ENCODE measurements at places on chromosomes 4 and X. TPM values are rescaled to one million over a fixed set of nuclear protein-coding genes. Genes with fewer than 3 reads are reported as not detected.

- H3K27me3 ChIP-seq: no peaks in the 10 kb centered on the region
- H3K4me3 ChIP-seq: no peak overlapping the region
- no peak overlapping the region for H3K27ac ChIP-seq
- DNase-seq: no peak
- no peaks in the 10 kb centered on the region for H3K4me1 ChIP-seq
These were observed 319.0 kb downstream of the DKK2 start for GRCh38 chr4:106717091-106717490.

GRCh38 chrX:34956916-34957315 lies 14.3 kb downstream of the FAM47B start:
- H3K36me3 ChIP-seq: no peaks in the 10 kb centered on the region
- no peak for DNase-seq
- no peaks in the 10 kb centered on the region for H3K4me1 ChIP-seq
- H3K4me3 ChIP-seq: no peak overlapping the region
- H3K27ac ChIP-seq: no peak overlapping the region

GRCh38 chr4:54165438-54165837 lies 63.7 kb upstream of the PDGFRA start:
- no peaks in the 10 kb centered on the region for H3K27me3 ChIP-seq
- H3K36me3 ChIP-seq: no peaks in the 10 kb centered on the region
- H3K27ac ChIP-seq: no peak overlapping the region
- H3K4me1 ChIP-seq: no peaks in the 10 kb centered on the region
- no peak for DNase-seq
- no peak overlapping the region for H3K4me3 ChIP-seq

- no peak for DNase-seq
- H3K27ac ChIP-seq: no peak overlapping the region
- no peak overlapping the region for H3K4me3 ChIP-seq
- H3K4me1 ChIP-seq: no peaks in the 10 kb centered on the region
- H3K36me3 ChIP-seq: no peaks in the 10 kb centered on the region
- no peaks in the 10 kb centered on the region for H3K27me3 ChIP-seq
These were observed 266.1 kb downstream of the GRIA3 start for GRCh38 chrX:123450222-123450621.

DNA sequence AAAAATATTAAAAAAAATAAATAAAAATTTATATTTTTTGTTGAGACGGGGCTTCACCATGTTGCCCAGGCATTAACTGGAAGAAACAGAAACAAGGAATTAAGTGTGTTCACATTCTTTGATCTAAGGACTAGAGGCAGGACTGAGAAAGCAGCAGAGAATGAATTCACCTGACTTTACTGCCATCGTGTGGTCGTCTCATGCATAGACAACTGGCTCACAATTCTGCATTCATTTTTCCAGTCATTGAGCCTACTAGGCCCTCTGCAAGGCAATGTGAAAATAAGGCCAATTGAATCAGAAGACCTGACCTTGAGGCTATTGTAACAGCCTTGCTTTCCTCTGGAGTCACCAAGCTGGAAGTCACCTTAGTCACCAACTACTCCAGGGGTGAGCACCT lies 37.4 kb downstream of the LHFPL1 start:
- H3K4me3 ChIP-seq: no peak overlapping the region
- DNase-seq: no peak
- no peaks in the 10 kb centered on the region for H3K27me3 ChIP-seq
- H3K36me3 ChIP-seq: no peaks in the 10 kb centered on the region

DNA sequence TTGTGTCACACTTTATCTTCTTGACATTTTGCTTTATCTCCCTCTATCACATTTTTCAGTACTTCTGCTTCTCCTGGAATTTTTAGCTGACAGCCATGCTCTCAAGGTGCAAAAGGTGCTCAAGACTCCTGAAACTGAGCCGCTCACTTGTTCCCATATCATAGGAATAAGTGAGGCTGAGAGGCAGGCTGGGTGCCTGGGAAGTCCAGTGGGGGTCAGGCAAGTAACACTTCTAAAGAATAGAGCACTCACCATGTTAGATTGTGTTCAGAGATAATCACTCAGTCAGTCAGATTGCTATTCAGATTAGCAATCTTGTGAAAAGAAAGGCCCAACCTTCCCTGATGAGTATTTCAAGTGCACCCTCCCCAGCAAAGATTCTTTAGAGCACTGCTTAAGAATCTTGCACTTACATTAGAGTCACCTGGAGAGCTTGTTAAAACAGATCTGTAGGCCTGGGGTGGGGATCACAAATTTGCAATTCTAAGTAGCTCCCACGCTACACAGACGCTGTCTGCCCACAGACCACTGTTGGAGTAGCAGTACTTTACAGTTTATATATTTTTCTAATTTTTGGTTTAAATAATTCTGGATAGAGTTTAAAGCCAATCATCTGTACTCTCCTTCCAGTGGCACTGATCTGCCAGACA lies 23.1 kb upstream of the LRAT start:
- no peak for DNase-seq
- no peak overlapping the region for H3K27ac ChIP-seq
- no peaks in the 10 kb centered on the region for H3K4me1 ChIP-seq
- H3K4me3 ChIP-seq: no peak overlapping the region
- H3K36me3 ChIP-seq: no peaks in the 10 kb centered on the region
- no peaks in the 10 kb centered on the region for H3K27me3 ChIP-seq

DNA sequence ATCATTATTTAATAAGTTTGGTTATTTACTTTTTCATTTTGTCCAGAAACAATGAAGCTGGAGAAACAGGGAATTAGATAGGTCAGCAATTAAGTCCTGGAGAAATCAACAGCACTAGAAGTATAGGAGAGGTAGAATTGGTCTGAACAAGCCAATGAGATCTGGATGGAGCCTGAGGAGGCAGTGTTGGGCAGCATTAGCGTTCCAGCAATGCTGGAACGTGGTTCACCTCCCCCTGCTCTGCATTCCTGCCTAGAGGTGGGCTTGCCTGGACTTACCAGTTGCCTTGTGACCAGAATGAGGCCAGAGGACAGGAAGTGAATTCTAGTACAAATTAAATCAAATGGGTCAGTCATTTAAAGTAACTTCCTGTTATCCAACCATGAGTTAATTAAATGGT lies 4.6 kb downstream of the RASSF6 start:
- H3K27me3 ChIP-seq: peaks cover 3% of the 10 kb centered on the region
- no peak for DNase-seq
- no peaks in the 10 kb centered on the region for H3K4me1 ChIP-seq
- no peak overlapping the region for H3K4me3 ChIP-seq
- H3K27ac ChIP-seq: no peak overlapping the region
- no peaks in the 10 kb centered on the region for H3K36me3 ChIP-seq

- no peaks in the 10 kb centered on the region for H3K4me1 ChIP-seq
- H3K36me3 ChIP-seq: no peaks in the 10 kb centered on the region
- H3K27ac ChIP-seq: no peak overlapping the region
- no peaks in the 10 kb centered on the region for H3K27me3 ChIP-seq
These were observed 155.6 kb upstream of the PACRGL start for GRCh38 chr4:20544645-20545044.

DNA sequence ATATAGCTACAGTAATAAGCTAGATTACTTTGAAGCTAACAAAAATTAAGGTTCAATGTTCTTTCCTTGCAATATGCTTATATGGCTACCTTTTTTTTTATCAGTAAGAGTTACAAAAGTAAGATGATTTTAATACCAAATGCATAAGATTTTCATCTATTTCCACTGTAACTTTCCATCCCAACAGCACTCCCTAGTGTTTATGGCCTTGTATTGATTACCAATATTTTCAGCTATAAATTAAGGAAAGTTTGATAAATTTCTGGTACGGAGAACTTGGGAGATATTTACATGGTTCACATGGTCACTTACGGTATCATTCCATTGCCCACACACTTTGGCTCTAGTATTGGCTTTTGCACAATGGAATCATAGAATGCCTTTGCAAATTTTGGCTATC lies 448.9 kb upstream of the PABPC4L start:
- no peaks in the 10 kb centered on the region for H3K4me1 ChIP-seq
- H3K4me3 ChIP-seq: no peak overlapping the region
- H3K27ac ChIP-seq: no peak overlapping the region
- H3K36me3 ChIP-seq: no peaks in the 10 kb centered on the region
- no peak for DNase-seq

DNA sequence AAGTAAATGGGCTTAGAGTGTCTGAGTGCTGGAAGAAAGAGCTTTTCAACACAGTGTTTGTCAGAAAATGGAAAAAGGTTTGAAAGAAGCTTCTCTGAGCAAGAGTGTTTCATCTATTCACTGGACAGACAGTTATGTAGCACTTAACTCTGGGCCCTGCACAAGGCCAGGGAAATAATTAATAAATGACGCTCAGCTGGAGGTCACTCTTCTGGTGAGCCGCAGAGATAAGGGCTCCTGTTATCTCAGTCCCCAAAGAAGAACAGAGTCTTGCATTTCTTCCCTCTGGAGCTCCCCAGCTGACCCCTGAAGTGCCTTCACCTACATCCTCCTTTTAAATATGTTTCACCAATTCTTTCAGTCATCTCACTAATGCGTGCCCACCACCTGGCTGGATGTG lies 90.4 kb downstream of the SLC16A2 start:
- DNase-seq: no peak
- H3K4me1 ChIP-seq: no peaks in the 10 kb centered on the region
- no peak overlapping the region for H3K27ac ChIP-seq
- H3K27me3 ChIP-seq: no peaks in the 10 kb centered on the region
- no peak overlapping the region for H3K4me3 ChIP-seq

DNA sequence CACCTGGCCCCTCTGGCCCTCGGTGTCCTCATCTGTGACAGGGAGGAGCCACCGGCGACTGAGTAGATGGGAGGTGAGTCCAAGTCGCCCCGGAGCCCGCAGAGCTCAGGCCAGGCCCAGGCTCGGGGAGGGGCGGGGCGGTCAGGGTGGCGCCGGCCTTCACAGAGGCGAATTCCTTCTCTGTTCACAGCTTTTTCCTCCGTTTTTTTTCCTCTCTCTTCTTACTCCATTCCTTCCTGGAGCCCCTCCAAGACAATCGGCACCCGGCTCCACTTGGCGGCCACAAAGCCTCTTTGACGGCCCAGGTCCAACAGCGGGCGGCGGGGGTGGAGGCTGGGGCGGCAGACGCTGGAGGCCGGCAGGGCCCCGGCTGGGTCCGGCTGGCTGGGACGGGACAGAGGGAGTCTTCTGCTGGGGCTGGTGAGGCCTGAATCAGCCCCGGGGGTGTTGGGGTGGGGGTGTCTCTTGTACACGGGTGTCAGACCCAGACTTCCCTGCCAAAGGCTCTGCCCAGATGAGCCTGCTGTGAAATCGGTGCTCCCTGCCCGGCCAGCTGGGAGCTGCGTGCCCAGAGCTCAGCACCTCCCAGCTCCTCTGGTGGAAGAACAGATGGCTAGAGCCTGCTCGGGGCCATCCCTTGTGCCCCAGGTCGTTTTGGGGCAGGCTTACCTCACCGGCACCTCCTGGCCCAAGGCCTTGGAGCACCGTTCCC lies 22.6 kb downstream of the FGFRL1 start:
- peaks cover 6% of the 10 kb centered on the region for H3K27me3 ChIP-seq
- H3K36me3 ChIP-seq: no peaks in the 10 kb centered on the region
- DNase-seq: no peak
- no peaks in the 10 kb centered on the region for H3K4me1 ChIP-seq

DNA sequence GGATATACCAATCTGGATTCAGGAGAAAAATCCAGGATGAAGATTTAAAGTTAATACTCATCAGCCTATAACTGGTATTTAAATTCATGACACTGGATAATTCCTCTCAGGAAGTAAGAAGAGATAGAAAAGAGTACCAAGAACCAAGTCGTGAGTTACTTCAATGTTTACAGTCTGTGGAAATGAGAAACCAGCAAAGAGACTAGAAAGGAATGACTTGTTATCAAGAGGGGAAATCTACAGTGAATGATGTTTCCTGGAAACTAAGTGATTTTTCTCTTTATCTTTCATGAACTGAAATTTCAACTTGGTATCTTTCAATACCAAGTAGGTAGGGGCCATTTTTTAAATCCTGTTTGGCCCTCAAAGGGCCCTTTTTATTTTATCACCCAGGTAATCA lies 217.9 kb upstream of the AFF2 start:
- no peaks in the 10 kb centered on the region for H3K27me3 ChIP-seq
- no peaks in the 10 kb centered on the region for H3K36me3 ChIP-seq
- H3K27ac ChIP-seq: no peak overlapping the region
- no peak overlapping the region for H3K4me3 ChIP-seq

DNA sequence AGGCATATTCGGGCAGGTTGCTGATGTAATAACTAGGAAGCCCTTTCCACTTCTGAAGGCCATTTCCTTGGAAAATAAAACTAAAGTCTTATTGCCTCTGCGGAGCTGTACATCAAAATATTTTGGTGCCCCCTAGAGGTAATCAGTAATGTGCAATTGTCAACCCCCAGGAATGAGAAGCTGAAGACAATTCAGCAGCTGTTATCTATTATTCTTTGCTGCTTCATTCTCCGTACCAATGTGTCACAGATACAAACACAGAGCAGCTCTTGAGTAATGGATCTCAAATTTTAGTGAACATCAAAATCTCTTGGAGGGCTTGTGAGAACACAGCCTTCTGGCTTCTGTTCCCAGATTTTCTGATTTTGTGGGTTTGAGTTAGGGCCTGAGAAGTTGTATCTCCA lies 3.5 kb upstream of the SLIT2 start:
- H3K36me3 ChIP-seq: no peaks in the 10 kb centered on the region
- no peak overlapping the region for H3K27ac ChIP-seq
- no peak overlapping the region for H3K4me3 ChIP-seq
- DNase-seq: no peak
- H3K4me1 ChIP-seq: no peaks in the 10 kb centered on the region

DNA sequence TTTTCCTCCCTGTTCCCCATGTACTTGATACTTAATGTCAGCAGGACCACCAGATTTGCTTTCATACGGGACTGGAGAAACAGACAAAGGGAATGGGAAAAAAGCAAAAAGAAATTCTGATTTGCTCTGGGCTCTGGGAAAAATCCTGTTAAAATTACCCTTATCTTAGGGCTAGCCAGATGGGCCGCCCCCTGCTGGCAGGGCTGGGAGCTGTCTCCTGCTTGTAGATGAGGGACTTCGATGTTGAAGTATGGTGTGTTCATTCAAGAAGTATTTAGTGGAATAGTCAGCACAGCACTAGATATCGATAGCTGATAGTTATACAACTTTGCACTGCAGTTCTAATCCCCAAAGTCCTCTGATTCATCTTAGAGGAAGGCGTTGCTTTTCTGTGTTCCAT lies 45.8 kb downstream of the BCORL1 start:
- H3K27ac ChIP-seq: no peak overlapping the region
- no peak overlapping the region for H3K4me3 ChIP-seq
- H3K27me3 ChIP-seq: no peaks in the 10 kb centered on the region
- H3K36me3 ChIP-seq: peaks cover 14% of the 10 kb centered on the region
- no peaks in the 10 kb centered on the region for H3K4me1 ChIP-seq
- peak; percentile 76 for DNase-seq

- H3K27me3 ChIP-seq: no peaks in the 10 kb centered on the region
- H3K27ac ChIP-seq: no peak overlapping the region
- H3K4me3 ChIP-seq: no peak overlapping the region
- no peaks in the 10 kb centered on the region for H3K36me3 ChIP-seq
- no peak for DNase-seq
These were observed 27.9 kb upstream of the ZCCHC12 start for GRCh38 chrX:118795528-118796280.

TCEAL2 gene
- total RNA-seq: 5.4 TPM

TLR1 gene
- 26.4 TPM for total RNA-seq

MAGEA4 gene
- not detected for total RNA-seq

SPARCL1 gene
- total RNA-seq: 369 TPM

CHRDL1 gene
- total RNA-seq: 95.8 TPM

TGIF2LX gene
- not detected for total RNA-seq

CENPVL2 gene
- not detected for total RNA-seq
